Pulmonary artery endothelial cell (primary cell): ENCODE measurements at places on chromosomes 7 and 10.

GRCh38 chr10:3781468-3782145 lies 3.4 kb downstream of the KLF6 start:
- no peak for DNase-seq

- no peak for DNase-seq
Observed at GRCh38 chr10:91061608-91062007, 140.7 kb upstream of the ANKRD1 start.

- DNase-seq: no peak
Observed at GRCh38 chr7:92973974-92974373, 137.6 kb upstream of the CDK6 start.

DNA sequence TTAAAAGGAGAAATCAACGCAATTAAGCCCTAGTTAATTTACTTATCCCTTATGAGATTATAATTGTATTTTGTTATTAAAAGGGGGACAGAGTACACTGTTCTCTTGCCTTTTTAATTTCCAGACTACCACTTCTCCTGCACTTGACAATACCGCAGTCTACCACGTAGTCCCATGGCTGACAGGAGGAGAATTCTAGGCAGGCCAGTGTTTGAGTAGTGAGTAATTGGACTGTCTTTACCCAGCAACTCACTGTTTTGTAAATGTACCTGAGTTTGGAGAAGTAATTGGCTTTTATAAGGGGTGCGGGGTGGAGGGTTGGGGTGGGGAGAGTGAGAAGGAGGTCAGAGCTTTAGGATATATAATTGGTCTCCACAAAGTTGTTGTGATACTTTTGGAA lies 85.4 kb downstream of the CFTR start:
- no peak for DNase-seq

GRCh38 chr7:7183061-7183837 lies 905 bp downstream of the C1GALT1 start:
- DNase-seq: no peak

DNA sequence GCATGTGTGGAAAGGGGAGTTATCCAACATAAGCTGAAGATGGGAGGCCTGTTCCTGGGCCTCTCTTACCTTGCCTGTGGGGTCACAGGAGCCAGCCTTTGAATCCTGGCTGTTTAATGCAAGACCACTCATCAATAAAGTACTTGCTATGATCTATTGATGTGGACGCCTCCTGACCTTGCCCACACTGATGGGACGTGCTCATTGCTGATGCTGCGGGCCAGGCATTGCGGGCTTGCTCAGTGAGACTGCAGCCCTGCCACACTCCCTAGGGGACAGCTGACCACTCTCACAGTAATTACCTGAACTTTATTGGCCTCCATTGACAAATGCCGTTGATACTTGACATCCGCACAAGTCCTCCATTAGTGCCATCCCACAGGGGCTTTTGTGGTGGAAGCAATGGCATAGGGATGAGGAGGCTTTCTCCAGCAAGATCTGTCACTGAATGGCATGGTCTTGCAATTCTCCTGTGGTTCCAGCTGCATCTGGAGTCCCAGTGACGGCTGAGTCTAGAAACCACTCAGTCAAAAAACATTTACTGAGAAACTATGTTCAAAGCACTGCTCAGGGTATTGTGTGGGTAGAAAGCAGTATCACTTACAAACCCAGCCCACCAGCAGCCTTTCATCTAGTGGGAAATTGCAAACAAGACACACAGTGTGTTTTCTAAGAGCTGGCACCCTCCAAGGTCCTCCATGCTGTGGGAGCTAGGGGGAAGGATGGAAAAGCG lies 135.1 kb upstream of the YAE1 start:
- no peak for DNase-seq

DNA sequence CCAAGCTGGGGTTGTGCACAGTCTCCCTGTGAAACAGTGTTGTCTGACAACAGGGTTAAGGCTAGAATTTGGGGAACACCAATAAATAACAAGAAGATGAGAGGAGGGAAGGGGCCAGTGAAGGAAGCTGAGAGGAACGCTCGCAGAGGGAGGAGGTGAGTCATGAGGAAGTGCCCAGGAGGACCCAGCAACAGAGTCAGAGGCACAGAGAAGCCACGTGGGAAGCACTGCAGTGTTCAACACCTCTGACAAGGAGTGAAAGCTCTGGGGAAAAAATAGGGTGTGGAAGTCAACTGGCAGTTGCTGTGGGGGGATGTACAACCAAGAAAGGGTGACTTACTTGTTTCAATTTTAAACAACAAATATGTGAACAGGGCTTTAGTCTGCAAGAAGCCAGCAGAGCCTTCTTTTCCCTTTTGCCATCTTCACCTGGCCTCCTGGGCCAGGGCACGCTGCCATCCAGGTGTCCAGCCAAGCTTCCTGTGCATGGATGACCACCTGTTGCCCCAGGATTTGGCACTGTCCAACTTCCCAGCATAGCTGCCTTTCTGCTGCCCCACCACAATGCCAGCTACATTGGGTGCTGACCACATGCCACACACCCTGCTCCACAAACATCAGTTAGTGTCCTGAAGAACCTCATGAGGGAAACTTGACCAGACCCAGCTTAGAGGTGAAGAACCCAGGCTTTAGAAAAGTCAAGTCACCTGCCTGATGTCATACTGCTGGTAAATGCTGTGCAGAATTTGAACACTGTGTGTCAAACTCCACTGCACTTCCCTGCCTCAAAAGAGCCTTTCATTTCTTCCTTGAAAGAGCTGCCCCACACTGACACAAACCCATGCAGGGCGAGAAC lies 69.6 kb downstream of the ATXN7L1 start:
- DNase-seq: peak; percentile 30

DNA sequence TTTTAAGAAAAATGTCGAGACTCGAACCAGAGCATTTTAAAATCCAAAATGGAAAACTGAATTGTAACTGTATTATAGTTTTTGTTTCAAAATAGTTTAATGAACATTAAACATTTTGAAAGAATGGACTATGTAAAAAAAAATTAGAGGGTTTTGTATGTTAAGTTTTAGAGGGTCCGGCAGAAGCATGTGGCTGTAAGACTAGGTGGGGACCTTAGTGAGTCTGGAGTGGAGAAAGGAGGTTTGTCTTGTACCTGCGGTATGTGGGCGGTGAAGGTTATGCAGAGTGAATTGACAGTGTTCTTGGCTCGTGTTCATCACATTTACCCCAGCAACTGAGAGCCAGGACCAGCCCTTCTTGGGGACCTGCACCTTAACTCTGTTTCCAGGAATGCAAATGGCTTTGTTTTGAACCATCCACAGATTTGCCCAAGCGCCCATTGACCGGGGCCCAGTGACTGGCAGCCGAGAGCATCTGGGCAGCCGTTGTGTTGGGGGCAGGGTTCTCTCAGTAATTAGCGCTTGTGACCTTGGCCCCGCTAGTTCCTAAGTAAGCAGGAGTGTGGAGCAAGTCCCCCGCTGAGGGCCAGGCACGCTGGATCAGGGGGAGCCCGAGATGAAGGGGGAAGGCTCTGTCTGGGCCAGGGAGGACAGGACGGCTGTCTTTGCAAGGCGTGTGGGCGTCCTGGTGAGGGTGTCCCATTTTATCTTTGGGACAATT lies 1.4 kb upstream of the KLF6 start:
- DNase-seq: no peak

- no peak for DNase-seq
Observed at GRCh38 chr7:129210989-129211312, 13.9 kb upstream of the AHCYL2 start.

- no peak for DNase-seq
Observed at GRCh38 chr7:140304191-140304799, 94.0 kb downstream of the SLC37A3 start.

GRCh38 chr7:40072268-40072667 lies 62.2 kb downstream of the MPLKIP start:
- DNase-seq: no peak

GRCh38 chr10:75070476-75070875 lies 41.0 kb upstream of the SAMD8 start:
- DNase-seq: no peak

DNA sequence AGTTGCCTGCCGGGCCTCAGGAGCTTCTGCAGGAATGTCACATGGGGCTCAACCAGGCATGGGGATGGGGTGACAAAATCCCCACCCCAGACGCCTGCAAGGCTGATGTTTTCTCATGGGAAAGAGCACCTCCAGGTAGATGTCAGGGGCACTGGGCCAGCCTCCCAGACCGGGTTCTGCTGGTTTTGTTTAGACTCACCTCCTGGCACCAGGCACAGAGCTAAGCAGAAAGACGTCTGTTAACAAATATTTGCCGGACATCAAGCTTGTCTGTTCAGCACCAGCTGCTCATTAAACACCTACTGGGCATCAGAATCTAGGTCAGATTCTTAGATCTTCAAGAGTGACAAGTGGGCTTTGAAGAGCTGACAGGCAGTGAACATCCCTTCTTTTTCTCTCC lies 34.9 kb upstream of the TCERG1L start:
- no peak for DNase-seq

DNA sequence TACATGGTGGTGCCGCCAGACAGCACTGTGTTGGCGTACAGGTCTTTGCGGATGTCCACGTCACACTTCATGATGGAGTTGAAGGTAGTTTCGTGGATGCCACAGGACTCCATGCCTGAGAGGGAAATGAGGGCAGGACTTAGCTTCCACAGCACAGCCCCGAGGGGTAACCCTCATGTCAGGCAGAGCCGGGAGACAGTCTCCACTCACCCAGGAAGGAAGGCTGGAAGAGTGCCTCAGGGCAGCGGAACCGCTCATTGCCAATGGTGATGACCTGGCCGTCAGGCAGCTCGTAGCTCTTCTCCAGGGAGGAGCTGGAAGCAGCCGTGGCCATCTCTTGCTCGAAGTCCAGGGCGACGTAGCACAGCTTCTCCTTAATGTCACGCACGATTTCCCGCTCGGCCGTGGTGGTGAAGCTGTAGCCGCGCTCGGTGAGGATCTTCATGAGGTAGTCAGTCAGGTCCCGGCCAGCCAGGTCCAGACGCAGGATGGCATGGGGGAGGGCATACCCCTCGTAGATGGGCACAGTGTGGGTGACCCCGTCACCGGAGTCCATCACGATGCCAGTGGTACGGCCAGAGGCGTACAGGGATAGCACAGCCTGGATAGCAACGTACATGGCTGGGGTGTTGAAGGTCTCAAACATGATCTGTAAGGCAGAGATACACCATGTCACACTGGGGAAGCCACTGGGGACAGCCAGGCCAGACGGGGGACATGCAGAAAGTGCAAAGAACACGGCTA lies 104.6 kb upstream of the TNRC18 start:
- DNase-seq: no peak

DNA sequence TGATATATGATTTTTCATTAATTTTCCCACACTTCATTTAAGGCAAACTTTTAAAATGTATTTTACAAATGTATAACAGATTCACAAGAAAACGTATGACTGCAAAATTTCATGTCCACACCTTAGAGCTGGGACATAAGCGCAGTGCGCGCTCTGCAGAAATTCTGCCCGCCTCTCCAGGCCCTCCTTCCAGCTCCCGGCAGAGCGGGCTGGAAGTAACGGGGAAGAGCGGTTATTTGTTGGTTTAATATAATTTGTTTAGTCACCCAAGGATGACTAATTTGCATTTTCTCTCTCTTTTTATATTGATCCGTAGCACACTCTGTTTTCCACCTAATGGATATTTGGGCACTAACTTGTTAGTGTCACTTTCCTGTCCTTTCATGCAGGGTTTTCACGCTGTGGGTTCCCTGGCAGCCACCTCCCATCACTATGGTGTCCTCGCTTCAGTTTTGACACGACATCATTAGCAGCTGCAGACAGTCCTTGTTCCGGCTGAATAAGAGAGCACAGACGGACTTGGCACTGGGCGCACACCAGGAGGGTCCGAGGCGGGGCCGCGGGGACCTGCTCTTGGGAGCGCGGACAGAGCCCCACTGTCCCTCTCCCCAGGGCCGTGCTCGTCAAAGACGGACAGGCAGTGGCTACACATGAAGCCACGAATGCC lies 129.2 kb upstream of the SEC61G start:
- no peak for DNase-seq

GRCh38 chr10:89857431-89858042 lies 156.1 kb downstream of the KIF20B start:
- no peak for DNase-seq

DNA sequence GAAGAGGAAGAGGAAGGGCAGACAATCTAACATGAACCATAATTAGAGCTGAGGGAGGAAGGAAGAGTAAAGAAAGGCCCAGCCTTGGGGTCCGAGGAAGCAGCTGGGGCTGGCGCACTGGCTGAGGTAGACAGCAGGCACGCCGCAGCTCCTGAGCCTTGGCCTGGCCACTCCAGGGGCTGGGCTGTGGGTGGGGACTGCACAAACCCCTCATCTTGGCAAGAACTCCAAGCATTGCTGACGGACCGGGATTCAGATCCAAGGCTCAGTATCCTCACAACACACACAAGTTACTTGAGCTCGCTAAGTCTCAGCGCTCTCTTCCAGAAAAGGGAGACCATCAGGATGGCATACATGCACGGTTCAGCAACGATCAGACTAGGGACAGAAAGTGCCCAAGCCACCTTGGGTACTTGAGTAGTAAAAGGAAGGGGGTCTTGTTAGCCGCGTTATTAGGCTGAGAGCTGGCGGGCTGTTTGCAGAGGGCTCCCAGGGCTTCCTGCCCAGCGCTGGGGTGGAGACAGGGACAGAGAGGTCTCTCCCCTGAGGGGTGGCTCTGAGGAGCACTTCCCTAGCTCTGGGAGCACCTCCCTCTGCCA lies 4.5 kb downstream of the TNS3 start:
- no peak for DNase-seq

- no peak for DNase-seq
Observed at GRCh38 chr7:93558705-93559614, 15.6 kb downstream of the CALCR start.

- no peak for DNase-seq
Observed at GRCh38 chr7:115672024-115672423, 358.5 kb downstream of the TFEC start.

GRCh38 chr7:151088856-151089699 lies 2.8 kb downstream of the AGAP3 start:
- peak; percentile 91 for DNase-seq

DNA sequence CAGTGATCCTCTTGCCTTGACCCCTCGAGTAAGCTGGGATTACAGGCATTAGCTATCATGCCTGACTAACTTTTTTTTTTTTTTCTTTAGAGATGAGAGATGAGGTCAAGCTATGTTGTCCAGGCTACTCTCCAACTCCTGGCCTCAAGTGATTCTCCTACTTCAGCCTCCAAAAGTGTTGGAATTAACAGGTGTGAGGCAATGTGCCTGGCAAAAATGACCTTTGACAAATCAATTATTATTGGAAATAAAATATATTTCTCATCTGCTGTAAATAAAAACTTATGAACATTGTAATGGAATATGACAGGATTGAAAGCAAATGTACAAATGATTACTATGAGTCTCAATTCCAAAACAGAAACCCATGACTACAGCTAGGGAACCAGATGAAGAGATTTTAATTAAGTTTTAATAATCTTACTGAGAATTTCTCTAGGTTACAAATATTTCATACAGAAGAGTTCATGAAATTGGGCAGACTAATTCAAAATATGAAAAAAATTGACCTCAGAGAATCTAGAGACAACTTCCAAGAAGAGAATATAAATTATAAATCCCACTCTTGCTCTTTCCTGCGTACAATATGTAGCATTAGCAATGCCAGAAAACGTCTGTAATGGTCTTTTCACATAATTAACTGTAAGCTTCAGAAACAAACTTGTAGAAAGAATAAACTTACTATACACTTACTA lies 414.7 kb downstream of the DGKB start:
- DNase-seq: no peak
